ENCODE measurements at places on chromosomes 5 and 9.

- no peak for DNase-seq
These were observed 104.0 kb downstream of the ATP10B start for GRCh38 chr5:160747987-160748386.

DNA sequence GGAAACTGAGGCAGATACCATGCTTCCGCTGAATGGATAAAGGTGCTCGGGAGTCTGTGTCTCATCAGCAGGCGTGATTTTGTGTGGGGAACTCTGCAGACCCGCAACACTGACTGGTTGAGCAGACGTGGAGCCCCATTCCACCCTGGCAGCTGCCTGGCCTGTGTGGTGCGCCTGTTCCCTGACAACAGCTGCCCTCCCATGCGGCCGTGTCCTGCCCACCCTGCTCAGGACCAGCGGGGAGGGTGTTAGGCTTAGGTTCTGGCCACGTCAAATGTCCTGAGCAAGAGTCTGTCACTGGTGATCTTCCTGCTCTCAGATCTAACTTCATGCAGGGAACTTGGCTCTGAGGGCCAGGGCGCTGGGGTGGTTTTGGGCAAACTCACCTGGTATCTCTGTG is 417.7 kb upstream of the IRX4 start:
- no peak for DNase-seq

GRCh38 chr5:73121119-73121463 is 716 bp downstream of the TMEM171 start:
- no peak for DNase-seq

DNA sequence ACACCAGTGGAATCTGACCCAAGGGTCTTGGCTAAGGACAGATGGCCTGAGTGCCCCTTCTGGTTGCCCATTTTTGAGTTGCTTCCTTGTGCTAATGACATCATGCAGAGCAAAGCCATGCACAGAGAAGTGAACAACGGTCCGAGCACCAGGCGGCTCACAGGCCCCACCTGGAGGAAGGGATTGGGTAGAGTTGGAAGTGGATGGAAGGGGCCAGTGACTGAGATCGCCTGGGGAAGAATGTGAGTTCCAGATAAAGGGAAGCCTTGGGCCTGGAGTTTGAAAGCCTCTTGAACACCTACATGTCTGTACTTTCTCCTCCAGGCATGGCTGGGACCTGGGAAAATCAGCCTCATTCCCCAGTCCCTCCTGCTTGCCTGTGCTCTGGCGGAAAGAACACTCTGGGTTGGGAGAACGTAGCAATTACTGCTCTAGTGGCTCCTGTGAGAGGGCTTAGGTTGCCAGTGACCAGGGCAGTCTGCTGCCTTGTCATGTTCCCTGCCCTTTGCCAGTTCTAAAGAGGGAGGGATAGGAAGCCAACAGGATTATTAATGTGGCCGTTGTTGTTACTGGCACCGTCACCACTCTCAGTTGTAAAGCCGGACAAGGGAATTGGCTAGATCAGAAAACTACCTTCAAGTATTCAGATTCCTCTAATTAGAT is 62.5 kb upstream of the PTPN3 start:
- no peak for DNase-seq

DNA sequence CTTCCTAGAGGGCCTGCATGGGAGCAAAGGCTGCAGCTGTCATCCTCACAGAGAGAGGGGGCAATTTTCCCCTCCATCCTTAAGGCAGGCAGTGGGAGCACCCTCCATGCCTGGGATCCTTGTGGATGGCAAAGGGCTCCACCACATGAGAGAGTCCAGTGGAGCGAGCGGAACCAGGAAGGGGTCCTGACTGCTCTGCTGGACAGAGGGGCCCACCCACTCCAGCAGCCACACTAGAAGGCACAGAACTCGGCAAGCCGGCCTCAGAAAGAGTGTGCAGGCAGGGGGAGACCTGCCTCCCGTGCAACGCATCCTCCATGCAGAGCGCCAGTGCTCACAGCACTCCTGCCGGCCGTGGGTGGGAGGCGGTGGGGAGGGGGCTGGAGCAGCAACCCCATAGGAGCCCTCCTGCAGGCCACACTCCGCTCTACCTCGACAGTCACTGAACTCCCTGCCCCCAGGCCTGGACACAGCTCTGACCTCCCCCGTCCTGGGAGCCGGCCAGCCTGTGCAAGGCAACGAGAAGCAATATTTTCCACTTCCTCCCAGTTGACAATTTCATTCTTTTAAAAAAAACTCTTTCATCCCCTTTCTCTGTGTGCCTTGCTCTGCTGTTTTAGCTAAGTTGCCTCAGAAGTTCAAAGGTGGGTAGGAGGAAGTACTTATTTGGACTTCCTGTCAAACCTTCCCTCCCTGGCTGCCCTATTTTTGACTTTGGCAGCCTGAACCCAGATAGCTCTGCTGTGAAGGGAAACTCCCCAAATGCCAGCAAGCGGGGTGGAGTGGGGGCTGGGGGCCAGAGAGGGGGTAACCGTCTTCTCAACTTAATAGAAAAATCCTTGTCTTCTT is 5.3 kb upstream of the LCP2 start:
- DNase-seq = no peak

GRCh38 chr9:107431461-107431860 is 58.1 kb downstream of the KLF4 start:
- no peak for DNase-seq

DNA sequence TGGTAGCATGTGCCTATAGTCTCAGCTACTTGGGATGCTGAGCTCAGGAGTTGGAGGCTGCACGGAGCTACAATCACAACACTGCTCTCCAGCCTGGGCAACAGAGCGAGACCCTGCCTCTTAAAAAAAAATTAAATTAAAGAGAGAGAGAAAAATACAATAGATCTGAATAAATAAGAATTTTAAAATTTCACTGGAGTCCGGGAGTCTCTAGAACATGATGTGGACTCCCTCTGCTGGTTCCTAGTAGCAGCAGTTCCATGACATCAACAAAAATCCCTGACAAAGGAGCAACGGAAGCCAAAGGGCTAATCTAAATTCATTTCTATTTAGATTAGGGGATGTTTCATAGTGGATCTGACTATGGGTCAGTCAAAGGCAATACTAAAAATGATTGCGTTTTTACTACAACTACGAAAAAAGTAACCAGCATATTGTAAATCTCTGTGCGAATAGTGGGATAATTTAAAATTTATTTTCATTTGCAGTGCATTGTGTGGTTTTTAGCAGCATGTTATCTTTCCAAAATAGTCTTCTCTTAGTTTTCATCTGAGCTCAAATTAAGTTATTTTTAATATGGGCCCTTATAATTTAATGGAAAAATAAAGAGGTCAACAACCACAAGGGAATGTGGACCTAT is 6.7 kb downstream of the INIP start:
- DNase-seq = no peak

DNA sequence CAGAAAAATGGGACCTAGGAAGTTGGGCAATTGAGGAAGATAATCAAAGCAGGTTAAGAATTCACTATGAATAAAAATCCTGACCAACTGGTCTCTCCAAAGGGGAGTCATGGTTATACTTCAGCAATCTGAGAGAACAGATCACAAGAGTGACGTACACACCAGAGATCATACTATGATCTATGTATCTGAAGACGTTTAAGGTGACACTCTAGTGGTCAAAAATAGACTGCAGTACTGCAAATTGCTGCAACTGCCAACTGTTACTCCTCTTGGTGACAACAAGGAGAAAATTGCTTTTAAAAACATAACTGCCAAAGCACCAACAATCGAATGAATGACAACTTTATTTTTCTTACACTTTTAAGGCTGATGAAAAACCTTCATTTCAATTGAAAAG is 4.9 kb downstream of the AK6 start:
- peak; percentile 9 for DNase-seq

DNA sequence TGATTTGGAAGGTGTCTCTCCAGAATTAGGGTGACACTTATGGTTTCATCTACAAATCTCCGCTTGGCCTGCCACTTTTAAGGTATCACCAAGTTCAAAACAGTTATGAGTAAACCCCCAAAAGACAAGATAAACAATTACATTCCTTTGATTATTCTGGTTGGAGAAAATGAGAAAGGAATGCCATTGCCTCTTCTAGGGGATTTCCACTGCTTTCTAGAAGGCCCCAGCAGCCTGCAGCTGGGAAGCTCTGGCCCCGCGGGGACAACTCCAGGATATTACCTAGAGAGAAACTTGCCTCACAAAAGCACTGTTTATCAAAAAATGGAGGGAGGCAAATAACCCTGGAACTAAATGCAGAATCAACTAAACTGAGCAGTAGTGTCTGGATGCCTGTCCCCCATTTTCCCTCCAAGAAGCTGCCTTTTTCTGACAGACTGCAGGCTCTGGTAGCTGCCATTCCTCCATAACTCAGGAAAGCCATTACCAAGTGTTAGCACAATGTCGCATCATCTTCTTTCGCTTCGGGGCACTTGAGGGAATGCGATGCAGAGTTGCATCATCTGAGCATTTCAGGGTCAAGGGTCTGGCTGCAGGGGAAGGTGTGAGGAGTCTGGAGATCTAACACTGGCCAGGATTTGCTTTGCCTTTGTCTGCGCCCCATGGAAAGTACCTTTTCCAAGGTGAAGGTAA is 71.5 kb upstream of the PLPP6 start:
- no peak for DNase-seq

DNA sequence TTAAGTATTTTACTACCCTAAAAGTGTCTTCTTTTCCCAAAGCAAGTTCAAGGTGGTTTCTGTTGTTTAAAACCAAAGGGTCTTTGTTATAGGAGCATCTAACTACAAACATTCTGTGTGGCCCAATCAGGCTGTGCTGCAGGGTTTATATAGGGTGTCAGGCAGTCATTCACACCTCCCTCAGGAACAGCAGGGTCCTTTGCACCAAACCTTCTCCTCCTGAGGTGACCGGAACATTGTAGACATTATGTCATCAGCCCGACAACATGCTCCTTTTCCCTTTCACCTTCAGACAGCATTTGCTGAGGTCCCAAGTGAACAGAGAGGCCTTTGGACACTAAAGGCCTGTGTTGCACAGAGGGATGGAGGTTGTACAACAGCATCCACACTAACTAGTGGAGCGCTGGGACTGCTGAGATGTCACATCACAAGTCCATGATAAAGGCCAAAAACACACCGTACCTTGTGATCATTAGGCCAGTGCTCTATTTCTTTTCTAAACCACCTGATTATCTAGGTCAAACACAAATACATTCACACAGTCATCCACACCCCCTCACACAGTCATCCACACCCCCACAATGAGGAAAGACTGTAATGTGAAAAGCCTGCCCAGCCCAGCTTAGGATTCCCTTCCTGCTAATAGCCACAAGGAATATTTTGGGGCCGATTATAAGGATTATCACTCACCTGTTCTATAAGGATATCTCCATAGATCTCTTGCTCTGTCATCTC is 123.8 kb upstream of the VLDLR start:
- DNase-seq = no peak

DNA sequence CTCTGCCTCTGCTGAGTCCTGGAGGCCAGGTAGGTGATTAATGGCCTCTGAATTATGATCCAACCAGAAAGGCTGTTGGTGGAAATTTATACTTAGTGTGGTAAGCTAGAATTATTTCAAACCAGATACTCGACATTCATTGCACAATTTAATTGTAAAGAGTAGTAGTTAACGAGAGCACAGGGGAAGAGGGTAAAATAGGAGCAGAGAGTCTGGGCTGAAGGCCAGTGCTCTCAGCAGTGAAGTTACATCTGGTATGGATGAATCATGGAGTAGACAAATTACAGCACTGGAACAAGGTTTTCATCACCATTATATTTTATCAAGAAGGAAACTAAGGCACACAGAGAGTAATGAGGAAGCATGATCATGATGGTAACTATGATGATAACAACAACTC is 92.5 kb downstream of the TLR4 start:
- DNase-seq = no peak

- DNase-seq = no peak
These were observed 3.1 kb upstream of the SLC27A6 start for GRCh38 chr5:128962211-128962610.

- DNase-seq = no peak
These were observed 7.8 kb upstream of the SOX30 start for GRCh38 chr5:157659868-157660660.

DNA sequence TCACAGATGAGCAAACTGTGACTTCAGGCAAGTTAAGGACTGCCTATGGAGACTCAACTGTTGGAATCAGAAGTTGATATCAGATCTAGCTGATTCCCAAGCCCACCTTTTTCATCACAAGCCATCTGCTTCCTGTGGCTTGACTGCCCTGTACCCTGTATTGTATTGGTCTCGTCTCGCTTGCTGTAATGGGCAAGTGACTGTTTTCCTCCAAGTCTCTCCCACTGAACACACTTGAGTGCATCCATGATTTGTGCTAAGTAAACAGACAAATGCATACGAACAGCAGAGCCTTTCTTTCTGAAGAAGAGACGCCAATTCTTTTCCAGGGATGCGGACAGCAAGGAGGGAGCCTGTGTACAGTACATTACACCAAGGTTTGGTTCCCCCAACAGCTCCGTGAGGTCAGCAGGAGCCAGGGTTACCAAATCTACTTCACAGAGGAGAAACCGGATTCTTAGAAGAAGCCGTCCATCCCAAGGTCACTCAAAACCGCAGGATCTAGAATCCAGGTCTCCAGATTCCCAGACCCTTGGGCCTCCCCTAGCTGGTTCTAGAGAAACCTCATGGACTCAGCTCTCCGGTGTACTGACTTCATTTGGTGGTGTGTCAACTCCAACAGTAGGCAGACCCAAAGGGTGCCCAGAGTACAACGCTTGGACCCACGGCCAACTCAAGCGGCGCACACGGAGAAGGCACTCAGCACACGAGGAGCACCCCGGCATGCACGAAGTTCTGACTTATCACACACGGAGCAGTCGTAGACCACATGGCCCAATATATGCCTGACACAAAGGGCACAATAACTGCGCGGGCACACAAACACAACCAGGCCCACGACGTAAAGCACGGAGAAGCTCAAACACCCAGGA is 1.1 kb downstream of the BAG1 start:
- DNase-seq = peak; percentile 49

DNA sequence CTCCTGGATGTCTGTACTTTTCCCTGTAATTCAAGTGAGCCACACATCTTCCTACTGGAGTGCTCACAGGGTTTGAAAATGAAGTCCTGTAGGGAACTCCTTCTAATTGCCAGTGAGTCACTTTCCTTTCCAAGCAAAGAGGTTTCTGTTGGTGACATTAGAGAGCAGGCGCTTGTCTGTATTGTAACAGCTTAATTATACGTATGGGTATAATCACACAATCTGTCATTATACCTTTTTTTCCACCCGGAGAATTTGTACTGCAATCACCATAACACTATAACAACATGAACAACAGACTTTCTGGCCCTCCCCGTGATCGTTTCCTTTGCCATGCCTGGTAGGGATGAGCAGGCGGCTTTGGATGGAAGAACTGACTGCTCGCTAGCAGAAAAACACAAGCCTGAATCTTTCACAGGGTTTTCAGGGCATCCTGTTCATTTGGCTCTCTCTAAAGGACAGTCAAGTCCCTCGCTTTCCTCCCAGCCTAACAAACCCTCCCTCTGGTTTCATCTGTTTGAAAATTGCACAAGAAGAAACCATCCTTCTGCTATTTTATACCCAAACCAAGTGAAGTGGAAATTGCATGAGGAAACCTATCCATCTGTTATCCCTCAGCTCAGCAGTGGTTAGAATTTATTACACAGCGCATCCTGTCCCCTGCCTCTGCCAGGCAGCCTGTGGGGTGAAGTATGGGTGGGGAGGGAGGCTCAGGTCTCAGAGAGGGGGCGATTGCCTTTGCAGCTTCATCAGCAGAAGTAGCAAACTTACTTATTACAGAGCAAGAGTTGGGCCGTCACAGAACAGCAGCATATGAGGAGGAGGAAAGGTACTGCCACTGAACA is 307.0 kb upstream of the TLE4 start:
- no peak for DNase-seq
